ENCODE measurements at places on chromosomes 7 and 10.

GRCh38 chr10:112562809-112563663, 116.0 kb downstream of the VTI1A start:
- no peak for DNase-seq

GRCh38 chr7:157409753-157410727, 73.2 kb downstream of the DNAJB6 start:
- no peak for DNase-seq

- DNase-seq: no peak
These were observed 25.1 kb downstream of the MRPS24 start for GRCh38 chr7:43844257-43844656.

DNA sequence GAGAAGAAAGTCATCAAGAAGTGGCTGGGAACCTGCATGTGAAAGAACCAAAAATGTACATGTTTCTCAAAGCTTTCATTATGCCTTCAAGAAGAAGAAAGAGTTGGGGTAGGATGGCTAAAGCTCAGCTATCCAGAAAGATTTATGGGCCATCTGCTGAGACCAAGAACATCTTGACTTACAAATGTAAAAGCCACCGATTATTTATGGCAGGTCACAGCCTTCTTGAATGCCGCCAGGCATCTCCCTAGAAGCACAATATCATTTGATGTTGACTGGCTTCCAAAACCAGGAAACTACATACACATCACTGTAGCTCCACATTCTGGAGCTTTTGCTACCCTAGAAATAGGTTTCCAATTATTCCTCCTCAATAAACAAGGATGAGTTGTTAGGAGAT, 254.2 kb upstream of the AOAH start:
- DNase-seq: no peak

DNA sequence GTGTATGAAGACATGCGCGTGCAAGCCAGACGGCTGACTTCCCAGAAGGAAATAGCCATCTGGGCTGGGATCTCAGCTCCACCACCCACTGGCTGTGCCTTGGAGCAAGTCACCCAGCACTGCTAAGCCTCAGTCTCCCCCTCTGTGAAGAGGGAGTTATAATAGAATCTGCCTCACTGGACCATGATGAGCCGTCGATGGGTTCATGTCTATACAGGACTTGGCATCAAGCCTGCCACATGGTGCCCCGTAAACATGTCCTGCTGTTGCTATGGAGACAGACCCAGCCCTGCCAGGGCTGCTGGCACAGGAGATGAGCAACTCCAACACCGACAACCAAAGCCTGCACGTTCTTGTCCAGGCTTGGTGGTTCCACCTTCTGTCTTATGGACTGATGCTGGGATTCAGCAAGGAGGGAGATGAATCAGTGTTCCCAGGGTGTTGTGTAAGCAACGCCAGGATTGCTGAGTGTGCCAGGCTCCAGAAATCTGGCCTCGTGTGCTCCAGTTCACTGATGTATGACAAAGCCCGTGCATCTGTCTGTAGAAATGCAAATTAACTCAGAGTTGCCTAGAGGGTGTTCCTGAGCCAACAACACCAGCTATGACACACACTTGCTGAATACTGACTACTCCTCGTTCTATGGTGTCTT, 5.6 kb downstream of the GPR15LG start:
- DNase-seq: no peak

GRCh38 chr10:97006364-97006763, 174.3 kb downstream of the LCOR start:
- DNase-seq: no peak

GRCh38 chr7:106180721-106181120, 68.6 kb upstream of the SYPL1 start:
- DNase-seq: no peak

- DNase-seq: no peak
These were observed 988 bp upstream of the EN2 start for GRCh38 chr7:155456738-155457543.

- no peak for DNase-seq
These were observed 488 bp downstream of the ABCF2 start for GRCh38 chr7:151226560-151226874.

DNA sequence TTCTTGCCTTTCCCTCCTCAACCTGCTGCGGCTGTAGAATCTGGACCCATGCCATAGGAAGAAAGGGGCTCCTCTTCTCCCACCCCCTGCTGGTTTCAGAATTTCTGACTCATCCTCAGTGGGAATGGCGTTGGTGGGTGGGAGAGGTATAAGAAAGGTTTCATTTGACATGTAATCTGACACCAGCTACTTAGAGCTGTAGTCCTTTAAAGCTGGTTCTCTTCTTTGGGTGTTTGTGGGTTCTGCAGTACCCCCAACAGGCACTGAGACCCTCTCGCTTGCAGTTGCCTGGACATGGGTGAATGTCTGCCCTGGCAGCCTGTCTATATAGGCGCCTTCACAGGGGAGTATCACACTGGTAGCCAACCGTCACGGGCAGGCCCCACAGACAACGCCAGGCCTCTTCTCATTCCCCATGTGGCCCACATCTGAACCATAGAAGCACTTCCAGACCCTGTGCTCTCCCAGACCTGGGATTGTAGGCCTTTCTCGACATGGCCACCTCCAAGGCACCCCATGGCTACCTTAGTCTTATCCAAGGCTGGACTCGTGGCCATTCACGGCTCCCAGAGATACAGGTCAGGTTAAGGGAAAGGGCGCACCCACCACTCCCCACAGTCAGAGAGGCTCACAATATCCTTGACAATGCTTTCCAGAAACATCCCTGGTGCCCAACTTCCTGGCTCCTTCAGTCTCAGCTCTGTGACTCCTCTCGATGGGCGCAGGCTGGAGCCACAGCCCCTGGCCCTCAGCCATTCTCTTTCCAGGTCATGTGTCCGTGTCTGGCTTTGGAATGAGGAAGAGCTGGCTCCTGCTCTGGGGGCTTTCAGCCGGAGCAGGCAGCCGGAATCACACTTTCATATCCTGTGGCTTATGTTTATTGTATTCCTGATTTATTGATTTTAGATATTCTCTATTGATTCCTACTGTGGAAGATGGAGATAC, 17.5 kb downstream of the ZNF862 start:
- no peak for DNase-seq

DNA sequence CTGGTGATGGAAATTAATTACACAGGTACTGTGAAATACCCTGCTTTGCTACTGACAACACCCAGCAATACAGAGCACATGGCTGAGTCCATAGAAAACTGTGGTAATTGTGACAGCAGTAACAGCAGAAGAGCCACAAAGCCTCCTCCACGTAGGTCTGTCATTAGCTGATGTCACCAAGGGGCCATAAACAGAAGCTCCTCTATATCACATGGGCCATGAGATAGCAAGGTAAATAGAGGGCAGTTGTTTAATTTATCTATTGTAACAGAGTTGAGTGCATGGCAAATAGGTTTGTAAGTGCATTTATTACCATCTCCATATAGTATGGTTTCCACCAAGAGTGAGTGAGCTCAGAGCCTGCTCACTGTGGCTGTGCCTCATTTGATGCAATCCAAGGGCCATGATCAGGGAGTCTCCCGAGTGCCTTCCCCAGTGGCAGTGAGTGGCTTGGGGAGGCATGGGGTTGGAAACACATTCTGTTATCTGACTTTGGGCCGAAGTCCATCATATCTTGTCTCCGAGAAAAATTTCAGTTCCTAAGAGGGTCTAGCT, 281.2 kb downstream of the SKAP2 start:
- no peak for DNase-seq

DNA sequence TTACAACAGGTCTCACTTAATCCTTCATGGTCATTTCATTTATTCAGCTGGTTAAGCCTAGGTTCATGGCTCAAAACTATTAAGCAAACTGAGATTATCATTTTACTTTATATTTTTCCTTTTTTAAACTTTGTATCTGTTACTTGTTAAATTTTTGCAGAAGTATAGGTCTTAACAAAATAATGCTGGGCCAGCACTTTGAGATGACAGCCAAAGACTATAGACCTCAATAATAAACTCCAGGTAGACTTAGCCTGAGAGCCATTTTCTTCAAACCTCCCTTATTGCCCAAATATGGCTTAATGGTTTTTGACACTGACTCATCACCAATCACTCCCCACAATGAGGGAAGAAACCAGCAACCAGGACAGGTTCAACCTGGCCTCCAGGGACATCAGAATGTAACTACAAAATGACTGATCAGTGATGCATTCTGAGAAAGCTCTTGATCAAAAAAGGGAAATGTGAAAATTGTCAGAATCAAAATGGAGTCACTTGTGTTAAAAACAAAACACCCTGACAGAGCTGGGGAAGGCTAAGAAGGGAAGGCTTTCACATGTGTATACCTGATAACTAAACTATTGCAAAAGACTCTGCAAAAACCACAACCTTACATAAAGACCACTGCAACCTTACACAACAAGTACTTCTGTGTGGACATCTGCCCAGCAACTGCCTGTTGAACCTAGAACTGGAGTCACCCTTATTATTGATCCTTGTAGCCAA, 2.1 kb upstream of the CCDC126 start:
- DNase-seq: no peak

DNA sequence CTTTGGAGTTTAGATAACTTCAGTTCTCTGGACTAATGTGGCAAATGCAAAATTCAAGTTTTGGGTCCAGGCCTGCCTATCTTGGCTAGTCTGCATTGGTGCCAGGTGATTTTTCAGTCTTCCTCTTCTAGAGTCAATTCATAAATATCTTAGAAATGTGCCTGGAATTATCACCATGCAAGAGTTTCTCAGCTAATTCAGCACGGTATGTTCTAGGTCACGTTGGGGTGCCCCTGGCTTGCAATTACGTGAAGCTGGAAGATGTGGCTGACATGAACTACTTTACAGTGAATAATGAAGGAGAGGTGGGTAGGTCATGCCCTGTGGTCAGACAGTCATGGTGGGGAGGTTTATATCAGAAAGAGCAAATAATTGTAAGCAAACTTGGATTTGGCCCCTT, 25.0 kb downstream of the ZDHHC6 start:
- no peak for DNase-seq

GRCh38 chr10:6045314-6045848, 16.8 kb downstream of the IL2RA start:
- no peak for DNase-seq

DNA sequence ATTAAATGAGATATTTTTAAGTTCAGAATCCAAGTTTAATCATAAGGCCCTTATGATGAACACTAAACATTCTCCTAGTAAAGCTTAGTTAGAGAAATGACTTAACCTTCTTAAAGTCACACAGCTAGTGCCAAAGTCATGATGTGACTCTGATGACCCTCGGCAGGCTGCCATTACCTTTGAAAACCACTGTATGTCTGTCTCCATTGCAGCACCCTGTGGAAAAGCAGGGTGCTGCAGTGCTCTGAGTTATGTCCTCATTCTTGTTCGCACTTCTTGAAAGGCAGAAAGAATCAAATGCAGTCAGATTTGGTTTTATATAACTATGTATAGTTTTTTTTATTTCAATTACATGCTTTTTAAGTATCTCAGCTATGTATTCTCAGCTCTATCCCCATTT, 105.0 kb downstream of the PHTF2 start:
- no peak for DNase-seq

DNA sequence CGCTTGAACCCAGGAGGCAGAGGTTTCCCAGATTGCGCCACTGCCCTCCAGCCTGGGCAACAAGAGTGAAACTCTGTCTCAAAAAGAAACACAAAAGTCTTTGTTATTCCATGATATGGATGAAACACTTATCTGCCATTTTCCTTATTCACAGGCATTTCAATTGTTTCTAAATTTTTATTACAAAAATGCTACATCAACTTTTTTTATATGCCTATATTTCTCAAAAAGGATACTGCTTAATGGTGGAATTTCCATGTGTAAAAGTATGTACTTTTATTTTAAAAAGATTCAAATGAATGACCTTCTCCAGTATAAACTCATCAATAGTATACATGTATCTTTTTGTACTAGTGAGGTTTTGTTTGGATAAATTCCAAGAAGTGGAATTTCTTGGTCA, 41.9 kb upstream of the STMP1 start:
- DNase-seq: no peak

GRCh38 chr7:116443101-116443523, 56.4 kb upstream of the CAV2 start:
- no peak for DNase-seq

- no peak for DNase-seq
These were observed 9.7 kb downstream of the STAMBPL1 start for GRCh38 chr10:88889559-88890337.

GRCh38 chr10:6136215-6137201, 47.7 kb downstream of the RBM17 start:
- DNase-seq: no peak

GRCh38 chr7:156832195-156832877, 60.6 kb downstream of the LMBR1 start:
- DNase-seq: no peak

DNA sequence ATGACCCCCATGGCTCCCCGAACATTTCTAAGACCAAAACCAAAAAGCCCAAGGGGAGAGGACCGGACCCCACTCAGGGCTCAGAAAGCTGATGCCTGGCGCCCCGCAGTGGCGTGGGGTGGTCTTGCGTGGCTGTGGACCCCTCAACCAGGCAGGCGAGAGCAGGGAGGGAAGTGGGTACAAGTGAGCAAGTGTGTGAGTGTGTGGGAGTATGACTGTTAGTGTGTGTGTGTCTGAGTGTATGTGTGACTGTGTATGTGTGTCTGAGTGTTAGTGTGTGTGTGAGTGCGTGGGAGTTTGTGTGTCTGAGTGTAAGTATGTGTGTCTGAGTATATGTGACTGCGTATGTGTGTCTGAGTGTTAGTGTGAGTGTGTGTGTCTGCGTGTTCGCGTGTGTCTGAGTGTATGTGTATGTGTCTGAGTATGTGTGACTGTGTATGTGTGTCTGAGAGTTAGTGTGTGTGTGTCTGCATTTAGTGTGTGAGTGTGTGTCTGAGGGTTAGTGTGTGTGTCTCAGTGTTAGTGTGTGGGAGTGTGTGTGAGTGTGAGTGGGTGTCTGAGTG, 34.0 kb upstream of the INSIG1 start:
- DNase-seq: no peak

GRCh38 chr10:14586901-14587300, 187.8 kb downstream of the FAM107B start:
- DNase-seq: no peak

- DNase-seq: no peak
These were observed 20.4 kb downstream of the TEX36 start for GRCh38 chr10:125662584-125662983.

DNA sequence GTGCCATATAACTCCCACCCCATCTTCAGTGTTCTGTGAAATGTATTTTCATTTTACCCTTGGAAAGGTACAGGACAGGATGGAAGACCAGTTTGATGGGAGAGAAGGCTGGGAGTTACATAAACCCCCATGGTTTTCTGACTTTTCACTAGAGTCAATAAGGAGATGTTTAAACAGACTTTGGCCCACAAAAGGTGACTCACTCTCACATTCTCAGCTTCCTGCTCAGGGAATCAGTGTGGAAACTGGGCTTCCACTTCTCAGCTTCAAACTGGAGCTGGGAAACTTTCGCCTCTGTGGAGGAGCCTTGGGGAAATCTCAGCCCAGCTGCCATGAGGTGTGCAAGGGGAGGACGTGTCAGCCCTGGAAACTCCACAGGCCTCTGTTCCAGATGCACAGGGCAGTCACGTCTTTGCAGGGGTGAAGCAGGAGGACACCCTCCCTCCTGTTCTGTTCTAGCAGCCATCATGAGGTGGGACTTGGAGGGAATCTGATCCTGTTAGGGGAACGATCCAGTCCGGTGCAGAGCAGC, 560.5 kb upstream of the GALNT17 start:
- no peak for DNase-seq

Data from activated naive CD4-positive, alpha-beta T cell (primary cell).